Renal pelvis (tissue), 12 donors: ENCODE measurements at places on chromosomes 12 and 14. TPM values are rescaled to one million over a fixed set of nuclear protein-coding genes. Genes with fewer than 3 reads are reported as not detected.

Gene MPHOSPH9
- 36.5 TPM for polyA plus RNA-seq

Gene PGF
- polyA plus RNA-seq = 9.1 TPM

DNA sequence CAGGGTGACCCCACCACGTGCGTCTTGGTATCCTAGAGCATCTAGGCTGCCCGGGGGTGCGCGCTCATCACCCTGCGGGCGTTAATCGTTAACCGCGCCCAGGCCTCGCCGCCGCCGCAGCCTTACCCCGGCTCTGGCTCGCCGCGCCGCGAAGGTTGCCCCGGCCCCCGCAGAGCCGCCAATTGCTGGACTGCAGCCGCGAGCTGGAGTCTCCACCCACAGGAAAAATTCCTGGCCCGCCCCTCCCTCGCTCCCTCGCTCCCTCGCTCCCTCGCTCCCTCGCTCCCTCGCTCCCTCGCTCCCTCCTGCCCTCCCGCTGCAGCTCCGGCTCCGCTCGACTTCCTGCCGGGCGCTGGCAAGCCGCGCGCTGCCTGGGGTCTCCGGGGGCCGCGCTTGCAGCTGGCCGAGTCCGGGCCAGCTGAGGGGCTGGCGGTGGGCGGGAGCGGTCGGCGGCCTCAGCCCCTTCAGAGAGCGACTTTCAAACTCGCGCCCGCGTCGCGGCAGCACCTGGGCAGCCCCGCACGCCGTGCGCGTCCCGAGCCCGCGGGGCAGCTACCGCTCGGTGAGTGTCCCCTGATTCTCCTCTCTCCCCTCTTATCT is at the start of gene PLEKHG3:
Gene PLEKHG3 (plus strand): TSS at position 282 of the 600 bp plus-strand sequence. CDS start 23,208 bp downstream, outside the sequence.
- DNase-seq = peak; percentile 89

GRCh38 chr12:116323406-116324386 is 46.2 kb upstream of the MED13L start:
- no peak for DNase-seq

DNA sequence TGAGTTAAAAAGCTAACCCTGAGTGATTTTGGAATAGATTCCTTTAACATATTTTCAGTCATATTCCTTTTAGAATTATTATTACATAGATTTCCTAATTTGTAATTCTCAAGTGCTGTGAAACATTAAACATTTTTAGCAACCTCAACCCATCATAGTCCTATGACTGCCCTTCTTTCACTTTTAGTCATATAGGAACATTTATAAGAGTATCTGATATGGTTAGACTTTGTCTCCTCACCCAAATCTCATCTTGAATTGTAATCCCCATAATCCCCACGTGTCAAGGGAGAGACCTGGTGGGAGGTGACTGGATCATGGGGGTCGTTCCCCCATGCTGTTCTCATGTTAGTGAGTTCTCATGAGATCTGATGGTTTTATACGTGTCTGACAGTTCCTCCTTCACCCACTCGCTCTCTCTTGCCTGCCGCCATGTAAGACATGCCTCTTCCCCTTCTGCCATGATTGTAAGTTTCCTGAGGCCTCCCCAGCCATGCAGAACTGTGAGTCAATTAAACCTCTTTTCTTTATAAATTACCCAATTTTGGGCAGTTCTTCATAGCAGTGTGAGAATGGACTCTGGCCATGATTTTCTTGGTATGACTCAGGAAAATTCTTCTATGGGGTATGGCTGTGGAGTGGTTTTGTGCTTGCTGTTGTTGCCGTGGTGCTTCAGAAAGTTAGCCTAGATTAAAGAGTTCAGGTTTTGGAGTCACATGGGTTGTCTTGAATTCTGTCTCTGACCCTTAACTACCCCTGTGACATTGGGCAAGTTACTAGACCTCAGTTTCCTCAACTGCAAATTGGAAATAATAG is 83.9 kb downstream of the FUT8 start:
- DNase-seq = no peak

DNA sequence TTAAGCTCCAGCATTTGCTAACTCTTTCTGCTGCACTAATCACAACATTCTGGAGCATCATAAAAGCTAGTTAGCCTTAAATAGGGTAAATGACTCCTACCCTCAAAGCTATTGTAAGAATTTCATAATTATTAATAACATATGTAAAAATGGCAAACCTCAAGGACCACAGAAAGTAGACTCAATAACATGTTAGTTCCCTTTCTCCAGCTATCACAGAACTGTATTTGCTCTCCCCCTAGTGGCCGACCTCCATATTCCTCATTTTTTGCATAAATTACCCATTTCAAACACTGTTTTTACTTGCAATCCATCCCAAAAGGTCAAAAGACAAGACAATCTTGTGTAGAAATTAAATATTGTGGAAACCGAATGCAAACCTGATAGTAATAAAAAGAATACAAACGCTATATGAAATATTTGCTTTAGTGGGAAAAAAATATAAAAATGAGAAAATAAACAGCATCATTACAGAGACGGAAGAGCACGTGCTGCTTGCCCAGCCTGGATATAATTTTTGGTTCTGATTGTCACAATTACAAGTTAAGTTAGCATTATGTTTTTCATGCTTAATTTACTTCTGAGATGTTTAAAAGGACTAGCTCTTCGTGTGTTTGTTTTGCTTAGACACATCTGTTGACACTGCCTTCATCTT is 97.9 kb downstream of the RERGL start:
- peak; percentile 26 for DNase-seq

DNA sequence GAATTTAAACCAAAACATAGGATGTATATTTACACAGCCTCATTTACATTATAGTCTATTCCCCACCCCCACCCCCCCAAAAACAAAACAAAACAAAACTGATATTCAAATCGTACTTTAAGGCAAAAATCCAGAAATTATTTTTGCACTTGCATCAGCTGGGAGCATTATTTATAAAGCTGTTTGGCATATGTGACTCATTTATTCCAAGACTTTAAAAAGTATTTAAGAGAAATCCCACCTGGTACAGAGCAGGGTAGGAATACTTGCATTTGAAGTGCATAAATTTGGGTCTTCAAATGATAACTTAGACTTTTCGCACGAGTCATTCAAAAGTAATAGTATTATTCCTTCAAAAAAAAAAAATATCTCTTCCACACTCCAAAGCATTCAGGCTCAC is 1.1 kb downstream of the KLHL28 start:
- no peak for DNase-seq

GRCh38 chr12:49410818-49411217 is 43.6 kb downstream of the SPATS2 start:
- DNase-seq = no peak

DNA sequence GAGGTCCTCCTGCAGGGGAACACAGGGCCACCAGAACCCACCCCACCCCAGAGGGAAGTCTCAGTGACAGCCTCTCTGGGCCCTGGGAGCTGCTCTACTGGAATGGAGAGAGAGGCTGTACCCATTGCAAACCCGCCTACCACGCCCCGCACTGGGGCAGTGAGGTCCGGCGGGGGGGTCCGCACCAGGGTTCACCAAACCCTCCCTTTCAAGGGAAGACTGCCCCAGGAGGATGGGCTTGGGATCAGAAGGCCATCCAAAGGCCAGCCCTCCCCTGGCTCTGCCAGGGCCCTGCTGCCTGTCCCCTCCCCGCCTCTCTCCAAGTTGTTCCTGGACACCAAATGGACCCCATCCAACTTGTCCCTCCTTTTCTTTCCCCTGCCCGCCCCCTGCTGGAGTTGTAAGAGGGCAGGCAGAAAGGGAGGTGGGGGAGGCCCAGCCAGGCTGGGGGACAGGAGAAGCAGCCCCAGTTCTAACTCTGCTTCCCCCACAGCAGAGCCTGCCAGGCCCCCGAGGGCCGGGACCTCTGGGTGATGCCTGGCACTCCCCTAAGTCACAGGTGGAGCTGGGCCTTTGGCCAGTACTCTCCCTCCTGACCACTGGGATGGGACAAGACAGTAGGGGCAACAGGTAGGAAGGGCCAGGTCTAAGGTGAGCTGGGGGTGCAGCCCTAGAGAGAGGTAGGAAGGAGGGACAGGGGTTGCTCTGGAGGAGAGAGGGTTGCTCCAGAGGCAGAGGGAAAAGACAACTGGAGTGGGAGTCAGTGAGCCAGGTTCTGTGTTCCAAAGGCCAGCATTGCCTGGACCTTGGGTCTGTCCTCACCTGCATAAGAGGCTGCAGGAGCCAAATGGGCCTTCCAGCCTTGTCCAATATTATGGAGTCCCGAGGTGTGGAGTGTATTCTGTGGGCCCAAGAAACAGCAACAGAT is 3.2 kb upstream of the DIO3 start:
- no peak for DNase-seq

GRCh38 chr14:64654901-64655300 is 49.3 kb upstream of the PLEKHG3 start:
- no peak for DNase-seq
